ENCODE measurements at places on chromosomes 13 and 19.

DNA sequence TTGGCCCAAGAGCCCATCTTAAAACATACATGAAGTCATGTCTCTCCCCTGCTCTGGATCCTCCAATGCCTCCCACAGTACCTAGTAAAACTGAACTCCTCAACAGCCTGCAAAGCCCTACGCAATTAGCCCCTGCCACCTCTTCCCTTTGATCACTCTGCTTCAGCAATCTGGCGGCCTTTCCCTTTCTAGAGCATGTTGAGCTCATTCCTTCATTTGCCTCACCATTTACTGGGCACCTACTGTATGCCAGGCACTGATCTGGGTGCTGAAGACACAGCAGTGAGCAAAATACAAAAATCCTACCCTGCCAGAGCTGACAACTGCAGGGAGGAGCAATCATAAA lies 2.9 kb downstream of the KEAP1 start:
- no peak for DNase-seq

- no peak for DNase-seq
Measured at GRCh38 chr19:8196271-8196927, 12.8 kb upstream of the CERS4 start.

DNA sequence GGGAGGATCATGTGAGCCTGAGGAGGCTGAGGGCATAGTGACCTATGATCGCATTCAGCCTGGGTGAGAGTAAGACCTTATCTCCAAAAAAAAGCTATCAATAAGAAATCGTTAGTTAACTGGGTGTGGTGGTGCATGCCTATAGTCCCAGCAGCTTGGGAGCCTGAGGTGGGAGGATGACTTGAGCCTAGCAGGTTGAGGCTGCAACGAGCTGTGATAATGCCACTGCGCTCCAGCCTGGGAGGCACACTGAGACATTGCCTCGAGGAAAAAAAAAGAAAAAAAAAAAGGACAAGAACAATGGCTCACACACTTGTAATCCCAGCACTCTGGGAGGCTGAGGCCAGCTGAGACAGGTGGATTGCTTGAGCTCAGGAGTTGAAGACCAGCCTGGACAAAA lies 16.2 kb downstream of the PSPC1 start:
- no peak for DNase-seq

DNA sequence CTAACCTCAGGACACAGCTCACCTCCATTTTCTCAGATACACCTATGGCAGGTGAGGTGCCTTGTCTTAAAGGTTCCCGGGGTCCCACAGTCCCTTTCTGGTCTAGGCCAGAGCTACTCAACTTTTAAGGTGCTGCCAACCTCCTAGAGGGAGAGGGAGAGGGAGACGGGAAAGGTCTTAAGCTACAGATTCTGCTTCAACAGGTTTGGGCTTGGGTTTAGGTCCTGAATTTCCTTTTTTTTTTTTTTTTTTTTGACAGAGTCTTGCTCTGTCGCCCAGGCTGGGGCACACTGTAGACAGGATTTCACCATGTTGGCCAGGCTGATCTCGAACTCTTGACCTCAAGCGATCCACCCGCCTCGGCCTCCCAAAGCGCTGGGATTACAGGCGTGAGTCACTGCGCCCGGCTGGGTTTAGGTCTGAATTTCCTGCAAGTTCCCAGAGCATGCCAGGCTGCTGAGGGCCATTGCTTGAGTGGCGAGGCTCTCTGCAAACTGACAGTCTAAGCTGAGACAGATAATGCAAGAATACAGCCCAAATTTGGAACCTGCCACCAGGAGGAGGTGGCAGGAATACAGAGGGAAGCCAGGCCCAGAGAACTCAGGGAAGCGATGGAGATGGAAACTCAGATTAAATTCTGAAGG lies 7.8 kb upstream of the SYCN start:
- no peak for DNase-seq

DNA sequence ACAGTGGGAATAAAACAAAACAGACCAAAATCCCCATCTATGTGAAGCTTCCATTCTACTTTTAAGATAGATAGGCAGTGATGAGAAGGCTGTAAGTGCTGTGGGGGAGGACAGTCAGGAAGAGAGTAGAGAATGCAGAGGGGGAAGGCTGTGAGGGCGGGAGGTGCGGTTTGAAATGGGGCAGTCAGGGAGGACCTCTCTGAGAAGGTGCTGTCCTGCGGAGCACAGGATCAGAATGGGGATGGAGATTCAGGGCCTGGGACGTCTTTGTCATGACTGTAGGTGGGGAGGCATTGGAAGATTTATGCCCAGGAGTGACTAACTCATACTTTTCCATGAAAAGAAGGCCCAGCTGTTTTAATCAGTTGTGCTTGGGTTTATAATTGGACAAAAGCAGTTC lies 3.9 kb upstream of the GPR183 start:
- no peak for DNase-seq

Data from right lobe of liver (tissue), 6 donors.